CD4-positive, alpha-beta T cell treated with Interleukin-2 at 100 ng/mL for 4 hours (primary cell): ENCODE measurements at places on chromosomes 1 and 21.

DNA sequence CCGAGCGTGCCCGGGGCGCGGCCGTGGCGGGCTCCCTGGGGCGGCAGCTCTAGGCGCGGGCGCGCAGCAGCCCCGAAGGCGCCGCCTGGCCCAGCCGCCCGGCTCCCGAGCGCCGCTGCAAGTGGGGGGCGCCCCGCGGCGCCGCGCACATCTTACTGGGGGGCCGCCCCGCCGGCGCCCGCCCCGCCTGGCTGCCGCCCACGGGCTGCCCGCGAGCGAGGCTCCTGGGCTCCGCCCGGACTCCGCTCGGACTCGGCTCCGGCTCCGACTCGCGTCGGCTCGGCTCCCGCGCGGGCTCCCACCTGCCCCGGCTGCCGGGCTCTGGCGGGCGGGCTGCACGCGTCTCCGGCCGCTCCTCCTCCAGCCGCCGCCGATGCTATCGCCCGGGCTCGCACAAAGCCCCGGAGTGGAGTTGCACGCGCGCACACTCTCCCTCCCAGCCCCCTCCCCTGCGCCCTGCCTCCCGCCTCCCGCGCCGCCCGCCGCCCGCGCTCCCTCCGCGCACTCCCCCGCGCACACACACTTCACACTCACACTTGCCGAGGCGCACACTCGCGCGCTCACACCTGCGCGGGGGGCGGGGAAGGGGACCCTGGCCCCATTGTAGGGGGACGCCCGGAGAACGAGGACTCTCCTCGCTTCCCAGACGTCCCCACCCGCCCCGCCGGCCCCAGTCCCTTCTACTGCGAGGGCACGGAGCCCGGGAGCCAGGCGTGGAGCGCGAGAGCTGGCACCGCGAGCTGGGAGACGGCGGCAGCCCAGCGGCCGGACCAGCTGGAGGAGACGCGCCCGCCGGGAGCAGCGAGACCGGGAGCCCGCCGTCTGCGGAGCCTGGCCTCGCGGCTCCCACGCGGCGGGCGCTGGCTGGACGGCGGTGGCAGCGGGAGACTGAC lies at the start of gene GRIK3:
GRIK3 (minus strand) TSS at position 395 of the 893 bp plus-strand sequence. CDS start 407 bp downstream, outside the sequence.
- no peak for DNase-seq

DNA sequence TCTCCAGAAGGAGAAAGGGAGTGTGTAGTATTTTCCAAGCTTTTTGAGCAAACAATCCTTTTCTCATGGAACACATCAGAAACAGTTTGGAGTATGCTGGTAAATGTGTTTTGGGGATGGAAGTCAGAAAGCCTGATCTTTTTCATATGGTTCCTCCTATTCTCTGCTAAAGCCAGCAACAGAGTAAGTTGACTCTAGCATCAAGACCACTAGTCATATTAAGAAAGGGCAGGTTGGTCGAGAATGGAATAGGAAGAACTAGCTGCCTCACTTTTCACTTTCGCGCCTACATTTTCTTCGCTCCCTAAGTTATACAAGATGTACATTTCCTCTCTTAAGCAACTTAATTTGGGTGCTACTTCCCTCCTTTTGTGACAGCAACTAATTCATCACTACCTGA lies 24.0 kb downstream of the PPT1 start:
- DNase-seq, result no peak

GRCh38 chr1:243322326-243322725 lies 66.5 kb downstream of the SDCCAG8 start:
- DNase-seq, result no peak

GRCh38 chr1:29002792-29003191 lies 88.4 kb downstream of the EPB41 start:
- no peak for DNase-seq
